Stimulated activated CD4-positive, alpha-beta T cell treated with anti-CD3 and anti-CD28 coated beads, Interleukin-15, amount 100 ng/mL, for 48 hours (primary cell): ENCODE measurements at places on chromosomes 5 and 9.

- no peak for DNase-seq
These were observed 229.1 kb upstream of the C9orf72 start for GRCh38 chr9:27802418-27802817.

- no peak for DNase-seq
These were observed 185.7 kb upstream of the GNA14 start for GRCh38 chr9:77833561-77834429.

DNA sequence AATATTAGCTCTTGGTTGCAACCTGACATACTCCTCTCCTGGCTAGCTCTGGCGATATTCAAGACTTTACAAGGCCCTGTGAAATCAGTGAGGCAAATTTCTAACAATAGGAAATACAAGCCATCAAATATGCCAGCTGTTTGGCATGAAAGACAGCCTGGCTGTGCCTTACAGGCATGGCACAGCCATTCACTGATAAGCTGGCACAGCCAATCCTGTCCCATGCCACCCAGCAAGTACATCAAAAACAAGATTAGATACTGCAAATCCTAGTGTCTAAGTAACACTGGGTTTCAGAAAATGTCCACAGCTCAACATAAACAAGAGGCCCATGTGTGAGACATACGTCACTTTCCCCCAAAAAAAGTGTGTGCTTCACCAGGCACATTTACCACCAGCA lies 1045.8 kb upstream of the DMAC1 start:
- DNase-seq: no peak

DNA sequence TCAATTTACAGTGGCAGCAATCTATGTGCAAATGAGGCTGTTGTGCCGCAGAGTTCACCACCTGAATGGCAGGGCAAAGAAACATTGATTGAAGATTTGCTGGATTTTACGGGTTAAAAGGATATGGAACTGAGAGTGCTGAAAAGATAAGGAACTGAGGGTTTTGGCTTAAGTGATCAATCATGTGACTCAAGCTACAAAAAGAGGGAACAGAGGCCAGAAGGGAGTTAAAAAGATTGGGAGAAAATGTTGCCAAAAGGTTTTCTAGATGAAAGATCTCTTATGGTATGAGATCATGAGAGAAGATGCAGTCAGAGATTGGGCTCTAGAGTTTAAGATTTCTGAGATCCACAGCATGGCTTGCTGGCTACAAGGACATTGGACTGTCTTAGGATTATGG lies 7.9 kb upstream of the RIMOC1 start:
- DNase-seq: no peak

- no peak for DNase-seq
These were observed 72.8 kb downstream of the NUP214 start for GRCh38 chr9:131198041-131198715.

GRCh38 chr9:111051400-111051799 lies 13.1 kb upstream of the LPAR1 start:
- DNase-seq: no peak

DNA sequence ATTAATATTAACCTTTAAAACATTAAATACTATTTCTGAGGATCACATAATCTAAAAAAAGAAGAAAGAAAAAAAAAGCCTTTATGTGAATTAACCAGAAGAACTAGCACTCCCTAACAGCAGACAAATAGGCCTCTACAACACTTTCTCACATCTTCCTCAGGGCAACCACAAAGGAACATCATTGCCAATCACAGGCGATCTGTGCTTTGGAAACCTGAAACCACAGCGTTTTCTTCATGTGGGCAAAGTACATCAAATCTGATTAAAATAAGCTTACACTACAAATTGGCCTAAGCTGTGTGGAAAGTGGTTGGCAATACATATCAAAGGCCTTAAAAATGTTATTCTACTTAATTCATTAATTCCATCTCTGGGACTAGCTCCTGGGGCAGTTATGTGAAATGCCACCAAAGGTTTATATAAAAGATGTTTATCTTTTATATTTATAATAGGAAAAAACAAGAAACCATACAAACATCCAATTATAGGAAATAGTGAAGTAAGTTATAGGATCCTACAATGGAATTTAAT lies 184.8 kb upstream of the TBCA start:
- no peak for DNase-seq

DNA sequence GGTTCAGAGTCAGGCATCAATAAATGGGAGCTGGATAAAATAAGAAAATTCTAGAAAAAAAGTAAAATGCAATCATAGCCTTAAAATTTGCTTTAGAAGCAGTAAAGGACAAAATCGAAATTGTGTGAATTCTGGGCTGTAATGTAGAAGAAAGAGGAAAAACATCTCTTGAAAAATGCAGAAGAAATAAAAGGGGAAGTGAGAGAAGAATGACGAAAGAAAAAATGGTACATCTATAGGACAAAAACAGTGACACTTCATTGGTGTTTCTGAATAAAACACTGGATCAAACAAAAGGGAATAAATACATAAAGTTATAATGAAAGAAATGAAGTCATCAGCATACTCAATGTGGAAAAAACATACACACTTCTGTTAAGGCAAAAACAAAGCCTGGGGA lies 642.3 kb downstream of the ACTL7B start:
- no peak for DNase-seq

DNA sequence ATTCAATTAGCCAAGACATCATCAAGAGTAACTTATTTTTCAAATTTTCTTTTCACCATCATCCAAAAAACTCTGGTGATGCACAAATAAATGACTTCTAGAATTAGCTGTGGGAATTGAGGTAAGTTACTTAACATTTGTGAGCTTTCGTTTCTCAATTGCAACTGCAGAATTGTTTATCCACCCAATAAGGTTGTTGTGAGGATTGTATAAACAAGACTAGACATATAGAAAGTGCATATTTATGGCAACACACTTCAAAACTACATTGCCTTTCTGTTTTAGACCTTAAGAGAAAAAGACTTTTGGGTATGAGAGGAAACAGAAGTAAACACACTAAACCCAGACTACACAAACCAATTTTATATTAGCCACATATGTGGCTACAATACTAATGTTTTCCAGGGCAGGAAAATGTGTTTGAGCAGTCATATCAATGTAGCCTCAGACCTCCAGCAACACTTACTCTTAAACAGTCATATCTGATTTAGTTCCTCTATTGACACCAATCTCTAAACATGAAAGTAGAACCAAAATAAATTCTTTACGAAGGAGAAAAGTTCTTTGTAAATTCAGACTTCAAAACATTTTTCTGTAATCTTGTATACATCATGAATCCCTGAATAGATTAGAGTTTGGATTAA lies 488.0 kb upstream of the CYLC2 start:
- no peak for DNase-seq

DNA sequence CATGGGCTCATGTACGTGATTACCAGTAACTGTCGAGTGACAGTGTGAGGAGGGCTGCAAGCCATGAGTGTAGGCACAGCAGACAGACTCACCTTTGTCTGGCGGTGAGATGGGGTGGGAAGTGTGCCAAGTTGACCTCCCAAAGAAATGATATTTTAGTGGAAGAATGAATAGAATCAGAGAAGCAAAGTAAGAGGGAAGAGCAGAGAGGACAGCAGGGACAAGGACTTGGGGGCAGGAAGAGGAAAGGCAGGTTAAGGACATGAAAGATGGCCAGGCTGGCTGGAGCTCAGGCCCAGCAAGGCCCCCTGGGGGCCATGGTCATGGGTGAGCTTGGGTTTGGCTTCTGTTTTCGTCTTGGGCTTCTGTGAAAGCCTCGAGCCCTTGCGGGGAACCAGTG lies 20.2 kb downstream of the TGFBI start:
- DNase-seq: no peak

GRCh38 chr9:86262492-86262891 lies 3.0 kb upstream of the C9orf153 start:
- no peak for DNase-seq

GRCh38 chr9:108468364-108468763 lies 387.4 kb downstream of the ACTL7B start:
- DNase-seq: no peak
